ENCODE measurements at places on chromosomes 4 and X.

DNA sequence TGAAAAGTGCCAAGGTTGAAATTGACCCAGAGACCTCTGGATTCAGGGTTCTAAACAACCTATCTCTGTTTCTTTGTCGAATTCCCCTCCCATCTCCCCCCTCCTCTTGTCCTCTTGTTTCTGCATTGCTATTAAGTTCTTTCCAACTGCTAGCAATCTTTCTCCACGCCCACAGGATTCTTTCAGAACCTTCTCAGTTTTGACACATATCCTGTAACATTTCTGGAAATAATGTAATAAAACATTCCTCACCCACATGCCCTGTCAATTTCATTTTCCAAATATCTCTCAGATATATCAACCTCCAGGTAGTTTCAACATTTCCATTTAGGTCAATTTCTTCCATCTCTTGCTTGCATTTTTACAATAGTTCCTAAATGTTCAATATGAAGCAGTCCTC lies 1105.9 kb downstream of the ARAP2 start:
- DNase-seq: no peak

DNA sequence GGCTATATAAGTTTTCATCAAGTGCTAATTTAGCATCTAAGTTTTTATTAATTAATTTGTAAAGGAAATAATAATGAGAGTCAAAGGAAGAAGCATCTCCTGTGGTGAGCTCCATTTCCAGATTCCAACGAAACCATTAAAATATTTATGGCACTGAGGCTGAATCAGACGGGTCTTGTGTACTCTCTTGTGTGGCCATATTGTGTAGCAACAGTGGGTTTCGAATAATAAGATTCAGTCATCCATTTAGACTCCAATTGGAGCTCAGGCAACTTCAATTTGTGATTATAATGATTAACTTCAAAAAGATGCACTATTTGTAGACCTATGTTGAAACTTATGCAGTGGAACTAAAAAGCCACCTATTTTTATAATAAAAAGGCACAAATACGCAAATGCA lies 82.4 kb downstream of the SNCA start:
- DNase-seq: no peak

DNA sequence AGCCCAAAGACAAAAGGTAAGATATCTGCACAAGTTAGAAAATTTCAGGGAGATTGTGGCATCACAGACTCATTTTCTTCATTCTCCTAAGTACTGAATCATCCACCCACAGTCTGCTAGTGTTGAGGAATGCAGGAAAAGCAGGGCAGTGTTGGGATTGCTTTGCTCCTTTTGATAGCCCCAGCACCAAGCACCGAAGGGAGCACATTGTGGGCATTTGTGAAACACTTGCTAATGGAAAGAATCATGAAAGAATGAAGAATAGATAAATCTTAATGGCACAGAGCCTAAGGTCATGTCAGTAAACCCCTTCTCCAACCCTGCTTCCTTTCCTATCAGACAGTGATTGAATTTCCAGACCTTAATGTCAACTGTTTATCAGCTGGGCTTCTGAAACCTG lies 103.1 kb upstream of the GPRIN3 start:
- no peak for DNase-seq

DNA sequence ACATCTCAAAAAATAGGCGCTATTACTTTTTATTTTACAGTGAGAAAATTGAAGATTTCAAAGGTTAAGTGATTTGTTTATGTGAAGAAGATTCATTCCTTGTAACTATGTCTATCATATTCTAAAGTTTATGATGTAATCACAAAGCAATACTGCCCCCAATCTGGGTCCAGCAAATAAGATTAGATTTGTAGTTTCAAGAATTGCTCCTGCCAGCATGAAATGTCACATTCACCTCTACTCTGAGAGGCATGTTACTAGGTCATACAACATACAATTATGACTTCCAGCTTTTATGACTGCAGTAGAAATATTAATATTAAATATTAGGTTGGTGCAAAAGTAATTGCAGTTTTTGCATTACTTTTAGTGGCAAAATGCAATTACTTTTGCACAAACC lies 976.2 kb downstream of the FSTL5 start:
- no peak for DNase-seq
